NCI-H2029 (cell line): ENCODE measurements at places on chromosomes 3 and 15.

DNA sequence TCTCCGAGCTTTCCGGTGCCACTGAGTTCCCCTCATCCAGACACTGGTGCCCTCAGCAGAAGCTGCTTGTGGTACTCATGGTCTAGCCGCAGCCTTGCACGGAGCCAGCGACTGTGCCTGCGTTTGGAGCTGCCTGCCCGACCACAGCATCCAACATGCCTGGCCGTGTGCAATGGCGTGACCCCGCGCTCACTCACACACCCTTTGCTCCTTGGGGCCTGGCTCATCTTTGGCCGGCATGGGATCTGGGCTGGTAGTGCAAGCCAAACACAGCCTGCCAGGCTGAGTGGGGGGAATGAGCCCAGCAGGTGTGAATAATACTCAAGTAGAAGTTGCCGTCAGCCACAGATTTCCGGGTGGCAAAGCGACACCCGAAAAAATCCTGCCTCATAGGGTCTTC lies 1178.7 kb upstream of the GBE1 start:
- DNase-seq = no peak

DNA sequence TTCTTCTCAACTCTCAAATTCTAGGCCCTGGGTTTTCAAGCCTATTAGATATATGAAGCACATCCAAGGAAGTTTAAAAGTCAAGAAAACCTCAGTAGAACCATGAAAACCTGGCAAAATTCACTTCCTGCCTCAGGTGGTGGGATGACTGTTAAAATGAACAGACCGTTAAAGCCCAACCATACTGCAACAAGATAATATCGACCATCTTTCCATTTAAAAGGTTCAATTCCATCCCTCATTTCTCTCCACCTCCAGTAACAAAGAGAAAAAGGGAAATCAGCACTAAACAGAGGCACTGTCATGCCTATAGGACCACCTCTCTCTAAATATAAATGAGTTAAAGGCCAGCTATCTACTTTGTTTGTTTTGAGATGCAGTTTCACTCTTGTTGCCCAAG lies 31.2 kb downstream of the EDC3 start:
- DNase-seq = no peak

- no peak for DNase-seq
These were observed 15.8 kb downstream of the XXYLT1 start for GRCh38 chr3:195255176-195255500.

DNA sequence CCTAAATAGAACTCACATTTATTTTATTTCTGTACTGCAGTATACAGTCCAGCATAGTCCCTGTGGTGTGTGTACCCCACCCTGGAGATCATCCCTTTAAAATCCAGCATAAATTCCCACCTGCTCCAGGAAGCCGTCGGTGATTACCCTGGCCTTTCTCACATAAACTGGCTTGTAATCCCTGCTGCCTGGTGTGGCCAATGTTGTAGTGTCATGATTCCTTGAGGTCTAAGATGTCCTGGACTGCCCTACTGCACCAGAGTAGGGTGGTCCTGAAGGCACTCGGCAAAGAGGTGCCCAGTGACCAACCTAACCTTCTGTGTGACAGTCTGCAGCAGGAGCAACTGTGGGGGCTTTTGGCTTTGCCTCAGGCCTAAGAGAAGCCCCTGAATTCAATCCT lies 58.9 kb downstream of the ITGA11 start:
- DNase-seq = no peak

DNA sequence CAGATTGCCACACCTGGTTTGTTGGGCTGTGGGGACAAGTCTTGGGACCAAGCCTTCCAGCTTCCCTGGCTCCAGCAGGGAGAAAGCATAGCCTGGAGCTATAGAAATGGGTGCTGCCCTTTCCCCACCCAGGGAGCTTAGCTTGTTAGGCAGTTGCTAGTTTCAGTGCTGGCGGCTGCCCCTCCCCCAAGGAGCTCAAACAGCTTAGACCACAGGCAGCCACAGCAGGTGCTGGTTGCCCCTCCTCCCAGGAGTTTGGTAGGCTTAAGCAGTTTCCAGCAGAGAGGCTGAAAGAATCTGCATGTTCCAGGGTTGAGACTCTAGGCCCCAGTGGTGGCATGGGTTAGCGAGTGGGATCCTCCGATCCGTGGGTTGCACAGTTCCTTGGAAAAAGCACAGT lies 889.7 kb downstream of the IGSF11 start:
- no peak for DNase-seq

- no peak for DNase-seq
These were observed 7.0 kb downstream of the BHLHE40 start for GRCh38 chr3:4986175-4986781.

- peak; percentile 9 for DNase-seq
These were observed 84.6 kb upstream of the CDV3 start for GRCh38 chr3:133488785-133489367.

DNA sequence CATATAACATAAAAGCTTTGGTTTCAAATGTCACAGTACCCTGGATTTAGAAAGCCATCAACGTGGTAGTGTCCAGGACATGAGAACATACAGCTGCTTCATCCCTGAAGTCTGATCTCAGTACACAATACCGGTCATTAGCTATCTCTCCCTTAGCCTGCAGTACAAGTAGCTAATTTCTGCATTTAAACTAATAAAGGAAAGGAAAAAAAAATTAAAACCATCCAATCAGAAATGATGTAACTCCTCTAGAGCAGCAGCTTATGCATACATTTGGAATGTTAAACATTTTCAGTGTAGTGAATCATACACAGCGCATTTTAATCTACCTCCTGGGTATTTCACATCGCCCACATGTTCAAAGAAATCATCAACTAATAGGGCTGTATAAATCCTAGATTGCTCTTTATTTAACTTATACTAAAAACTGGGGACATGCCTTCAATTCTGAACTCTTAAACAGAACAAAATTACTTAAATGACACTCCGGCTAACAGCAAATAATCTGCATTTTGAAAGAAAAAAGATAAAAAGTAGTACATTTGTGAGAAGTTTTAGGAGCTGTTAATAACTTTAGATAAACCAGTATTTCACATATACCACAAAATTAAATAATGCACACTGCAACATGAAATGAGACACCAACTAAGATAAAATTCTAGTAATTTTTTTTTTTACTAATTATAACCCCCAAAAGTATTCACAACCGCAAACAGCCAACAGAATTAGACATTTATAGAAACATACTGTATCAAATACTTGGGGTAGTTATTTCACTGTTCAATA lies 3.7 kb downstream of the IGF2BP2 start:
- no peak for DNase-seq

- DNase-seq = no peak
These were observed 48.1 kb upstream of the MAP4 start for GRCh38 chr3:48064292-48064829.

- no peak for DNase-seq
These were observed 178.5 kb downstream of the THSD4 start for GRCh38 chr15:71293723-71294122.

DNA sequence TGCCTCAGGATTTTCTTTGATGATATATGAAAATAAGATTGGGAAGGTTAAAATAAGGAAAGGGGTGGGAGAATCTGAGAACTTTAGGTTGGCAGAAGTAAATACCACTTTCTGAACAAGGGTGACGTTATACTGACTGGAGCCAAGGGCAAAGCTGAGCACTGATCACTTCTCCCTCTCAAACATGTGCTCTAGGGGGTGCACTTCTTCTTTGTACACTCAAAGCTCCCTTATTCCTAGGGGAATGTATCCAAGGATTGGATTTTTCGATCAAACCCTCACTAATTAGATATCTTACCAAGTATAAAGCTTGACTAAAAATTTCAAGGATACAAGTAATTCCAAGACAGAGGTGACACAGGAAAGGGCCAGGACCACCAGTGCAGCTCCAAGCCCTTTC lies 243.9 kb upstream of the UMPS start:
- no peak for DNase-seq

DNA sequence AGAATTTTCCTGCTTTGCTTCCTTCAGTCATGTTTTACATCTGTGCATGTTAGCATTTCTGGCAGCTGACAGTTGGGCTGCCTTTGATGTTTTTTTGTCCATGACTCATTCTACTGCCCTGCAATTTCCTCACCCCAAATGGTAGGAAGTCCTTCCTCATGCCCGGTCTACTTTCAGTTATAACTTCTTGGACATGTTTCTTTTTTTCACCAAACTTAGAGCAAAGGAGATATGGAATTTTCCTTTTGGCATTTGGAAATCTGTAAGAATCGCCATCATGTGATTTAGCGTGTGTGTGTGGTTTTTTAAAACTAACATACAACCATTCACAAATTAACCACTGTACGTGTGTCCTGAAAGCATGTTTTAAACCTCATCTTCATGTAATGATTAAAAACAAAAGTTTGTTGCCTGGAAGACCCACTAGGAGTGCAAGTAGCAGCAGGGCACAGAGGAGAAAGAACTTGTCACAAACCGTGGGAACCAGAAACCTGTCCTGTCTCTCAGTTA lies 430.7 kb upstream of the CFAP20DC start:
- no peak for DNase-seq

GRCh38 chr3:72657666-72658065 lies 190.6 kb downstream of the SHQ1 start:
- no peak for DNase-seq

DNA sequence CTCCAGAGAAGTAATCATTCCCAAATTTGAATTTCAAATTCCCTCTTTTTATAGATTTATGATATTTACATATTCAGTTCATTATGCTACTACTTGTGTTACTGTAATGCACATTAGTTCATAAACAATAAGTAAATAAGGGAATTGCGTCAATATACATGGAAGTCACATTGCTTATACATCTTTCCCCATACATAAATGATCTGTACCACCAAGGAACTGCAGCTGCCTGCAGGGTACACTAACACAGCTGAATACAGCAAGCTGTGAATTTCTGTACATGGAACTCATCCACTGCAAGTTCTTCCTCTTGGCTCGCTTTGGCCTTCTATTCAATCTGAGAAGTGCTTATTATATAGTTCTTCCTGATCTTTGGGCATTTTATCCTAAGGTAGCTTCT lies 15.5 kb downstream of the CASR start:
- DNase-seq = no peak

GRCh38 chr3:86837871-86838270 lies 153.1 kb downstream of the VGLL3 start:
- DNase-seq = no peak

GRCh38 chr15:82105451-82106215 lies 59.8 kb upstream of the MEX3B start:
- peak; percentile 68 for DNase-seq

DNA sequence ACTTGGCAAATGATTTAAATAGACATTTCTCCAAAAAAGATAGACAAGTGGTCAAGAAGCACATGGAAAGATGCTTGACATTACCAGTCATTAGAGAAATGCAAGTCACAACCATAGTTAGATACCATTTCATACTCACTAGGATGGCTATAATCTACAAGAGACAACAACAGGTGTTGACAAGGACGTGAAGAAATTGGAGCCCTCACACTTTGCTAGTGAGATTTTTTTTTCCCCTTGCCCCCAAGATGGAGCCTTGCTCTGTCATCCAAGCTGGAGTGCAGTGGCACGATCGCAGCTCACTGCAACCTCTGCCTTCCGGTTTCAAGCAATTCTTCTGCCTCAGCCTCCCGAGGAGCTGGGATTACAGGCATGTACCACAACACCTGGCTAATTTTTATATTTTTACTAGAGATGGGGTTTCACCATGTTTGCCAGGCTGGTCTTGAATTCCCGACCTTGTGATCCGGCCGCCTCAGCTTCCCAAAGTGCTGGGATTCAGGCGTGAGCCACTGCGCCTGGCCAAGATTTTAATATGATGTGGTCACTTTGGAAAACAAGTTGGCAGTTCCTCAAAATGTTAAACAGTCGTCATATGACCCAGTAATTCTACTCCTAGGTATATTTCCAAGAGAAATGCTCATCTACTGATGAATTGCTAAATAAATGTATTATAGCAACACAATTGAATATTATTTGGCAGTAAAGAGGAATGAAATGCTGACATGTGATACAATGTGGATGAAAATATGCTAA lies 103.3 kb downstream of the ATG7 start:
- no peak for DNase-seq
